ENCODE measurements at places on chromosomes 7 and 10. TPM values are rescaled to one million over a fixed set of nuclear protein-coding genes. Genes with fewer than 3 reads are reported as not detected.

The AKR1C2 gene
- not detected for total RNA-seq

- DNase-seq = no peak
Observed at GRCh38 chr10:131668903-131669302, 231.9 kb upstream of the PPP2R2D start.

- no peak for DNase-seq
Observed at GRCh38 chr10:9305018-9305655, 1250.6 kb downstream of the GATA3 start.

DNA sequence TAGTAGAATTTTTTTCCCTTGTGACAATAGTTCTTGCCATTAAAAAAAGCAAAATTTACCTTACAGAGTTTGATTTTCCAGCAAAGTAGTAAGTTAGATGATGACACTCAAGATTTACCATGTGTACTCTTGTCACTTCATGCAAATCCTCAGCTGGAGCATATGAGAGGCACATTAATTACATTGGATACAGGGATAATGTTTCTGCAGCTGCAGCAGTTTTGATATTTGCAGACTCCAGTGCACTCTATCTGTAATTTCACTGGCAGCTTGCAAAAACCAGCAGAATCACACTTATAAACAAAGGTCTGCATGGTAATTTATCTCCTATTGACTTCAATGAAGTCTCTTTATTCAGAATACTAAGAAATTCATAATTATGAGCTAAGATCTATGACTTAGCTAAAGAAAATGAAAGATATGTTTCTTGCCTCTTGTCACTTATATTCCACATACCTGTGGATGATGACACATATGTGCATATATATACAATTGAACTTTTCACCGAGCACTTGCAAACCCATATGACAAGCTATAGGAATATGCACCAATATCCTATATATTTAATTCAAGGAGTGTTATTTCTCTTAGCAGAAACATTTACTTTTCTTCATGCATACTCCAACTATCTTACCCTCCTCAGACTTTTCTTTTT is 530.6 kb downstream of the PHTF2 start:
- DNase-seq = no peak
